Myocyte (in vitro differentiated cells): ENCODE measurements at places on chromosomes 4 and X.

GRCh38 chr4:8864912-8865680 is 6.5 kb downstream of the HMX1 start:
- no peak for DNase-seq

GRCh38 chr4:31283679-31284078 is 563.5 kb downstream of the PCDH7 start:
- no peak for DNase-seq

GRCh38 chr4:150387981-150388380 is 194.0 kb upstream of the MAB21L2 start:
- DNase-seq = no peak

DNA sequence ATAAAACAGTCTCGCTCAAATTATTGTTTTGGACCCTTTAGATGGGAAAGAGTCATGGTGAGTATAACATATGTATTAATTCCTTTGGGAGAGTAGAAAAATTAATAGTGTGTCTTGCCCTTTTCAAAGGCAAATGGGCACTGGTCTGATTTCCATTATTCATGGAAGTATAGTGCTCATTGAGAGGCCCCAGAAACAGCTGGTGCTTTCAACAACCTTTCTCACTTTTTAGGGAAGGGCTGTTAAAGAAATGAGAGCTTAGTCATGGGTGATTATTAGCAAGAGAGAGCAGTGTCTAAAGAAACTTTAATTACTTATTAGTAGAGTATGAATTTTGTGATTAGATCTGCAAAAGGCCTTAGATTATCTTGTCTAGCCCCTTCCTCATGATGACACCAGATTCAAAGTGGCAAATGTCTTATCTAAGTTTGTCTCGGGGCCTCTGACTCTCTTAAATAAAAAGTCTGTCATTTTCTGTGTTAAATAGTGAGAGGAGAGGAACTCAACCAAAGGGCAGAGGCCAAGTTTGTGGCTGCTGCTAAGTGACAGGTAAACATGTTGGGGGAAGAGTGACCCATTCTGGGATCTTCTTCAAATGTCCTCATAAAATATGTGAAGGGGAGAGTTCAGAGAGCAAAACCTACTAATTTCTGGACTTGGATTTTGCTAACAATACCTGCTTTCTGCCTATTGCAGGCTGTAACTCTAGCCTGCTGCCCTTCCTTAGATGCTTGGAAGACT is 110.6 kb downstream of the REPS2 start:
- DNase-seq = peak; percentile 11

DNA sequence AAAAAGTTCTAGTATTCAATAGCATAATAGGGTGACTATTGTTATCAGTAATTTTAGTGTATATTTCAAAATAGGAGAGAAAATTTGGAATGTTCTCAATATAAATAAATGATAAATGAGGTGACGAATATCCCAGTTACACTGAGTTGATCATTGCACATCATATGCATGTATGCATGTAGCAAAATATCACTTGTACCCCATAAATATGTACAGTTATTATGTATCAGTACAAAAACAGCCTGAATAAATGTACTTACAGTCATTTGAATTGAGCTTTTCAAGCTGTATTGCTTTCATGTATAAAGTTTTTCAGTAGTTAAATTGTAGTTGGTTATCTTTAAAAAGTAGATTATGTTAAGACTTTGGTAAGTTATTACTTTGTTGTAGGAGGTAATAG is 12.6 kb downstream of the CISD2 start:
- DNase-seq = no peak

GRCh38 chrX:117989512-117989911 is 127.1 kb downstream of the KLHL13 start:
- DNase-seq = no peak

DNA sequence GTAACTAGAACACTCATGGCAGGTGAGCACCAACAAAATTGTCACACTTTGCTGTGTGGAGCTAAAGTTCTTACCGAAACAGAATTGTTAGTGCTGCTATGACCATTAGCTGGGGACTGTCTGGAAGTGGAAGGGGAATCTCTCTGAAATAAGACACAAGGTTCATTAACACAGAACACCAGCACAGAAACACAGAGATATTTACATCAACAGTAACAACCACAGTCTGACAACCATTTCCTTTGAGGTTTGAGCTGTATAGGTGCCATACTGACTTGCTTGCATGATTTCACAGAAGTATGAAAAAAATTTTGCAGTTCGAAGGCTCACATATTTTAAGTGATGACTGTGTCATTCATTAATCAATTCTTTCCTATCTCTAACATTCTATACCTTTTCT is 109.8 kb downstream of the NYX start:
- DNase-seq = no peak

DNA sequence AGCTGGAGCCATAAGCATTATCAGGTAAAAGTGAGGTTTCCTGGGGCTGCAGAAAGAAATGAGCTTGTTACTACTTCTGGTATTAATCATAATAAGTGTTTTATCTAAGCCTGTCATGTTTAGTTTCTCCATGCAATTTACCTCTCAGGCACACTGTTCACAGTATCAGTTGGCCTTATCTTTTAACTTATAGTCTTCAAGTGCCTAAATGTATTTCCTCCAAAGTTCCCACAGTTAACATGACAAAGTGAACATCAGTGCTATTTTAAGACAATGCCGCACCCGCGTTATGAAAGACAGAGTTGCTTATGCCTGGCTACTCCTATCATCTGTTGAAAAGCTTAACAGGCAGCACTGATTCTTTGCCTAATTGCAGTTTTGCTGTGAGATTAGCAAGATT is 408.7 kb upstream of the FAM241A start:
- peak; percentile 1 for DNase-seq

GRCh38 chr4:74039315-74039763 is 850 bp upstream of the CXCL3 start:
- DNase-seq = no peak

GRCh38 chr4:170853422-170854021 is 763.8 kb upstream of the AADAT start:
- peak; percentile 1 for DNase-seq

DNA sequence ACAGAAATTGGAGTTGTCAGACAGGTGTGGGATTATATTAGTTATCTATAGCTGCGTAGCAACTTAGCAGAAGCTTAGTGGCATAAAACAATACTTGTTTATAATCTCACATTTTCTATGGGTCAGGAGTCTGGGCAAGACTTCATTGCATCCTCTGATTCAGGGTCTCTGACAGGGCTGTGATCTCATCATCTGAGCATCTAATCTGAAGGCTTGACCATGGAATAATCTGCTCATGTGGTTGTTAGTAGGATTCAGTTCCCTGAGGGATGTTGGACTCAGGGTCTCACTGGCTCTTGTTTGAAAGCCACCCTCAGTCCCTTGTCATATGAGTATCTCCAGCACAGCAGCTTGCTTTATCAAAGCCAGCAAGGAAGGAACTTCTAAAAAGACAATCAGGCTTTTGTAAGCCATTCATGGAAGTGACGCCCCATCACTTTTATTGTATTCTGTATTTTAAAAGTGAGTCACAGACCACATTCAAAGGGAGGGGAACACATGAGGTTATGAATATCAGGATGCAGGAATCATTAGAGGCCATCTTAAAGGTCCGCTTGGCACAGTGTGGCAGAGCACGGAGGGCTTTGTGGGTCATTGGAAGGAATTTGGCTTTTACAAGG is 37.2 kb upstream of the FAM9B start:
- DNase-seq = no peak

GRCh38 chr4:178577933-178578332 is 1135.7 kb upstream of the AGA start:
- no peak for DNase-seq

DNA sequence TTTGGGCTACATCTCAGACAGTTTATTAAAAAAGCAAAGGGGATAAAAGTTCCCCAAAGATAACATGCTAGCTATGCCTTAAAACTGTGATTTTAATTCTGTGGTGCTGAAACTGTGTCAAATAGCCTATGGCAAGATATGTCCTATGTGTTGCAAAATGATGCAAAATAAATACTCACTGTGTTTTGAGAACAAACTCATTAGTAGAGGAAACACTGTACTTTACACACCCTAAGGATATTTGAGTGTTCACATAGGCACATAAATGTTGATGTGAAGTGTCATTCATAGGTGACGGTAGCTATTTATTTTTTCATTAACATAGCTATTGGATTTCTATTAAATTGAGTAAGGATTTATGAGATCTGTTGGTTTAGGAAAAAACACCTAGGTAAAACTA is 351.9 kb downstream of the FAT4 start:
- DNase-seq = no peak

- DNase-seq = no peak
Observed at GRCh38 chrX:54715621-54716020, 82.4 kb downstream of the ITIH6 start.

- DNase-seq = no peak
Observed at GRCh38 chr4:25609976-25610375, 45.7 kb upstream of the SLC34A2 start.

DNA sequence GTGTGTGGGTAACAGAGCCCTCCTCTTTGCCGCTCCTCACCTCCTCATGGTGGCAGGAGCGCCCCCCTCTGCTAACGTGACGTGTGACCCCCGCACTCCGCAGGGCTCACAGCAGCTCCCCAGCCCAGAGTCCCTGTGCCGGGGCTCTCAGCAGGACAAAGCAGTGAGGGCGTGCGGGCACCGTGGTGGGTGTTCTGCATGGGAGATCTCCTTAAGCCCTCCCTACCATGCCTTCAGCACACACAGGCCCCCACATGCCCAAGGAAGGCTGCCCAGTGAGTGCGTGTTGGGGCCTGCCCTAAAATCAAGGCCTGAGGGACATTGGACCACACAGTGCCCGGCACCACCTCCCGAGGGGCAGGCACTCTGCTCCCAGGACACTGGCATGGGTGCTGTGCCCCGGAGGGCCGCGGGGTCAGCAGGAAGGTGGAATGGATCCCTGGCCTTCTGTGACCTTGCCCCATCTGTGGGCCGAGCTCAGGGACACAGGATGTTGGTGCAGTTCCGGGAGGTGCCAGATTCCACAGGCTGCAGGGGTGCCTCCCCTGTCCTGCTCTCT is 10.1 kb downstream of the PSAPL1 start:
- no peak for DNase-seq

- peak; percentile 61 for DNase-seq
Observed at GRCh38 chr4:184250795-184251669, 33.4 kb upstream of the ENPP6 start.

DNA sequence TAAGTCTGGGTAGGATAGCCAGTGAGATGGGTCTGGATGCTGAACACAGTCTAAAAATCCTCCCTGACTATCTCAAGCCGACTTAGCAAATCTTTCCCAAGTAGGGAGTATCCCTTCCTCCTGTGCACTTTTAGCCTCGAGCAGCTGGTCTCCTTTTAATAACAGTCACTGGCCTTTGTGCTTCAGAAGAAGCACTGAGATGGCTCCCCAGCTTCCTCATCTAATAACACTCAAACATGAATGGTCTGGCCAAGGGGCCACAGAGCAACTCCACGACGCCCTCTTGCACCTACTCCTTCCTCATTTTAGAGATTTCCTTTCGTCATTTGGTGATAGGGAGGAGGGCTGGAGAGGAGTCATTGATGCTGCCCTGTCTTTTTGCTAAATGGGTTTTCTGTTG is 78.8 kb upstream of the TMEM150C start:
- DNase-seq = peak; percentile 38

DNA sequence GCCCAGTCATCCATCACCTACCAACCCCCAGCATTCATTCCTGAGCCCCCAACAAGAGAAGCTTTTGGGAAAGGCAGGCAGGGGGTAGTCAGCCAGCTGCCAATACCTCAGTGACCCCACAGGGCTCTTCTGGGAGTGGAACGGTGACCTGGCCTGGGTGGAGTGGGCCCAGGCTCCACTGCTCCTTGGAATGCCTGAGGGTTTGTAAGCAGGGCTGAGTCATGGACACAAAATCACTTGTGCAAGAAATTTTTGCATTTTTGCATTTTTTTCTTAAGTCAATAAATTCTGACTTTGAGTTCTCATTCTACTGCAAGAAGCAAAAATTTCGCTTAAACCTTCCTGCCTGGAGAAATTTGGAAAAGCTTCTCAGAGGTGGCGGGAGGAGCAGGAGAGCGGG is 18.5 kb downstream of the SORCS2 start:
- DNase-seq = peak; percentile 48

GRCh38 chr4:129355516-129355915 is 259.6 kb downstream of the C4orf33 start:
- DNase-seq = no peak

- no peak for DNase-seq
Observed at GRCh38 chrX:41116948-41117347, 31.7 kb downstream of the USP9X start.

DNA sequence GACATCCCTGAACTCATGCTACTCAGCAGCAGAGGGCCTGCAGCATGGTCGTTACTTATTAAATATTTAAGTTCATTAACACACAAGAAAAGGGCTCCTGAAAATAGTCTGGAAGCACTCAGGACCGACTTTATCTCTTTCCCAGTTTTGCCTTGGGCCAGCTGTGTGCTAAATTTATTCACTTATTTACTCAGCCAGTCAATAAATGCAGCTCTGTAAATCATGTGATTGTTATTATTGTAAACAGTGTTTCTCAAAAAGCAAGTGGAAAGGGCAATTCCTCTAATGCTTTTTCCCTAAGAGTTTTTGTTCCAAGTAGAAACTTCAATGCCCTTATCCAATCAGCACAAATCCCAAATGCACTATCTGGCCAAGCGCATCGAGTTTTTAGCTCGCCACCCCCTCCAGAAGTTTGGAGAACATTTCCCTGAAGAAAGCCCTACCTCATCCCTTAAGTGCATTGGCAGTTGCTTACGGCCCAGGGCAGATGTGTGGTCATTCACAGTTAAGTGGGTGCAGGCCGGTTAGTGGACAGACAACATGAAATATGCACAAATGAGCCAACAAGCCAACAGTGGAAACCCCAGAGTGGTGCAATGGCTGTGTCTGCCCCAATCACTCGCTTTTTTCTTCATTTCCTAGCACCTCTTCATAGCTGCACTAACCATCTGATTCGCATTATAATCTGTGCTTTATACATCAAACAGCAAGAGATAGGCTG is 125.8 kb downstream of the SMIM20 start:
- no peak for DNase-seq
